ENCODE measurements at places on chromosomes 1 and 21.
A peak's percentile ranks its signal among the peaks of the same experiment; 100 is the strongest.

DNA sequence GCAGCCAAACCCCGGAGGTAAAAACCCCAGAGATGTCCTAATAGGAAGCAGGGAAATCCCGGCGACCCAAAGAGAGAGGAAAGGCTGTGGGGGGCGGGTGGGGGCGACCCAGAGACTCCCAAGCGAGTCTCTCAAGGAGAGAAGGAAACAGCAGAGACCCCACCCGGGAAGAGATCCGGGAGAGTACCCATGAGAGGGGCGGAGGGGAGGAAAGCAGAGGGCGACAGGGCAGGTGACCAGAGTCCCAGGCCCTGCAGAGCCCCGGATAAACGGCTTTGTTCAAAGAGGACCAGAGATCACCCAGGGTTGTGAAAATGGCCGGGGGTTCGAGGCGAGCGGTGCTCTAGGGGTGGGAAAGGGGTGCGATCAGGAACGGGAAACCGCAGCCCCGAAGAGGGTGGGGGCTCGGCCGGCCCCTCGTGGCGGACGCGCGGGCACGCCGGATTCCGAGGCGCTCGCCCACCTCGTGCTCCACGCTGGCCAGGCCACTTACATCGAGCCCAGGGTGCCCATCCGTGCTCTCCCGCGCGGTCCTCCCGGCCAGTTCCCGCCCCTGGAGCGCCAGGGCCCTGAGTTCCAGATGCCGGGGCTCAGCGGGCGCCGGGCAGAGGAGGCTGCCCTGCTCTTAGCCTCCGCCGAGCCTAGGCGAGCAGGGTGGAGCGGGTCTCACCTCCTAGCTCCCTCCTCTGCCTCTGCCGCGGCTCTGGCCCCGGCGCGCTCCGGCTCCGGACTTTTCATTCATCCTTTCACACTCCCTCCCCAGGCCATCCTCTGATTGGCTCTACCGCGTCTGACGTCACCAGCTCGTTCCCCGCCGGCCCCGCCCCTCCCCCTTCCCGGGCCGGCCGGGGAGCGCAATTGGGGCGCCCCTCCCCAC lies 52.3 kb downstream of the RHBG start:
- peak; percentile 94 for DNase-seq

GRCh38 chr1:172790245-172790644 lies 131.3 kb downstream of the FASLG start:
- no peak for DNase-seq

- peak; percentile 73 for DNase-seq
Measured at GRCh38 chr1:206766251-206766856, 4.2 kb upstream of the IL19 start.

GRCh38 chr21:25577424-25578055 lies 29.7 kb downstream of the MRPL39 start:
- DNase-seq: no peak

DNA sequence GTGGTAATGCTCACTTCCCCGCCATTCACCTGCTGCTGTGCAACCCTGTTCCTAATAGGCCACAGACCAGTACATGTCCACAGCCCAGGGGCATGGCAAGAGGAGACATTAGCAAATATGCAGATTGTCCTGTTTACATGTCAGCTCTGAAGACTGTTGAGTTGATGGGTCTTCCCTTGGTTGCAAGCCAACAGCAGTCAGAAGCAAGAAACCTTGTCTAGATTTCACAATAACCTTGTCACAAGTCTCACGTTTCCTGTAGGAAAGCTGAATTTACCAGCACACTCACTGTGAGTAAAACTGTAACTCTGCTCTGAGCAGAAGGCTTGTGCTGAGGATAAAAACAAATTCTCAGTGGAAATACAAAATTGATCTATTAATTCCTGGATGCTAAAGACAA lies 195.1 kb downstream of the HLX start:
- DNase-seq: no peak

- peak; percentile 77 for DNase-seq
Measured at GRCh38 chr1:31663622-31664452, 19.2 kb upstream of the PEF1 start.

GRCh38 chr1:67169496-67169895 lies 3.2 kb downstream of the IL23R start:
- no peak for DNase-seq

- DNase-seq: no peak
Measured at GRCh38 chr1:156578055-156578454, 1.5 kb upstream of the TTC24 start.

DNA sequence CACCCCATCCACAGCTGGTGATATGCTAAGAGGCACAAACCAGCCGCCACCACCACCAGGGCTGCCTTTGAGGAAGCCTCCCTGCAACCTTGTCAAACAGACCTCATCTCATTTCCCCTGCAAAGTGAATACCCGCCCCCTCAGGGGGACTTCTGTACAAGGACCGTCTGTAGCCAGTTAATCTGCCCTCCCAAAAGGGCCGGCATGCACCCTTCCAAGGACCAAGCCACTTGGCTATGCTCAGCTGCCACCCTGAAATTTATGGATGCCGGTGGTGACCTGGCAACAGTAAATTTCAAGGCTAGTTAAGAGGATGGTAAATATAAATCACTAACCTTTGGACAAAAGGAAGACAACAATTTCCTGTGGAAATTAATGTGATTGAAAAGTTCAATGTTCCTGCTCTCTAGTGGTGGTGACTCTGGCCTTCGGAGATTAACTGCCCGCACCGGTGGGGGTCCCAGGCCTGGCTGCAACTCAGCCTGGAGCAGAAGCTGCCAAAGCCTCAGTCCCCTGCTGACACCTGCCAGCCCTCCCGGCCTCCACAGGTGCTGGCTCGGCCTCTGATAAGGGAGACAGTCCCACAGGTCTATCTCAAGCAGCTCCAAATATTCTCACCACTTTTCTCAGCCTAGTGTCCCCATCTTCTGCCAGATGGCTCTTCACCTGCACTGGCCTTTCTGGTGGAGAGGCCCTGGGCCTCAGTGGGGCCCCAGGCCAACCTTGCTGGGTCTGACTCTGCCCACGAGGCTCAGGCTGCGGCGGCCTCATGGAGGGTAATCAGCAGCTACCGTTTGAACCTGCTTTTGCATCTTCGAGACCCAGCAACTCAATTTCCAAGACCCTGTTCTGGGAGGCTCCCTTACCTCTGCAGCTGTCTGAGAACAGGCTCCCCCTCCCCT lies 12.2 kb downstream of the TMEM53 start:
- DNase-seq: no peak

GRCh38 chr1:115251856-115252255 lies 86.2 kb downstream of the NGF start:
- peak; percentile 50 for DNase-seq

GRCh38 chr1:150545486-150546032 lies 3.6 kb upstream of the ADAMTSL4 start:
- DNase-seq: no peak

DNA sequence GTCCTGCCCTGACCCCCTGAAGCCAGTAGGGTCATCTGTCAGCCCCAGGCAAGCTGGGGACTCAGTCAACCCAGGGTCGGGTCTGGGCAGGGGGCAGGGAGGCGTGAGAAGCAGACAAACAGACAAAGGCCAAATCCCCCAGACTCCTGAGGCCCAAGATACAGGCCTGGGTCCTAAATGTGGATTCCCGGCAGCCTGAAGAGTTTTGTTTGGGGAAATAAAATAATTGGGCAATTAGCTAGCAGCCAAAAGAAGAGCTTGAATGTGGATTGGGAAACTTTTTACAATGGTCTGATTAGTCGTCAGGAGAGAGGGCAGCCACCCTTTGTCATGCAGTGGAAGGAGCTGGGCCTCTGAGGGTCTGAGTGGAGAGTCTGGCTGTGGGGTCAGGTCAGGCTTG lies 4.5 kb upstream of the LEFTY2 start:
- no peak for DNase-seq

DNA sequence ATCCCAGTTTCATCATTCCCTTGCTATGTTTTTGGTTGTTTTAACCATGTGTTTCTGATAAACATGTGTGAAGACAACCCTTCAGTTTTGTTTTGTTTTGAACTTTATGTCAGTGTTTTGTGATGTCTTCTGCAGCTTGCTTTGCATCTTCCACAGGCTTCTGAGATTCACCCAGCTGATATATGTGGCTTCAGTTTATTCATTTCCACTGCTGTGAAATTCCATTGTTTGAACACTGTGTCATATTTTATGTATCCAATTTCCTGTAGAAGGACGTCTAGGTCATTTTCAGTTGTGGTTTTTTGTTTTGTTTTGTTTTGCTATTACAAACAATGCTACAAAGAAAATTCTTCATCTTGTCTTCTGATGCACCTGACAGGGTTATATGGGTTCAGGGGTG lies 27.2 kb upstream of the SLC26A9 start:
- no peak for DNase-seq

DNA sequence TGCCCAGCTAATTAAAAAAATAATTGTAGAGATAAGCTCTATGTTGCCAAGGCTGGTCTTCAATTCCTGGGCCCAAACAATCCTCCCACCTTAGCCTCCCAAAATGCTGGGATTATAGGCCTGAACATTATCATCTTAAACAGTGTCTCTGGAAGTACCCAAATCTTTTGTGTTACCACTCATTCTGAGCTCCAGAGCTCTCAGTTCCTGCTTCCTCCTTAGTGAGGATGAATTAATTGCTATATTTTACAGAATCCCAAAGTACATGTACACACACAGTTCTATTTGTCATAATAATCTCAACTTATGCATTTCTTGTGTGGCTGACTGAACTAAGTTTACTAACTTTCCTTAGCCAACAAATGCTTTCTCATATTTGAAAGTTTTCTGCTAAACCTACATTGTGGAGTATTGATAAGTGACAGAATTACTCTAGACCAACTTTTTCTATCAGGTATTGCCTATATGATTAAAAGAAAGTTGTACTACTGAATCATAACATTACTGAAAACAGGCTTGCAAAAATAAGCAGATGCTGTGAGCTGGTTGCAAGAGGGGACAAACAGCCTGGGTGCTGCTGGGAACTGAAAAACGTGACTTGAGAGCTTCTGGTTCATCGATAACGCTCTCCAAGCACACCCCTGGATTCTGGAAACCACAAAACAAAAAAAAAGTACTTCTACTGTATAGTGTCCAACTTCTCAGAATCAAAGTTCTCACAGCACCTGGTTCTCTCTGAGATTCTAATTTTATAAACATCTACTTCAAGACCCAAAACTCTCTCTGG lies 15.3 kb downstream of the VAV3 start:
- no peak for DNase-seq

DNA sequence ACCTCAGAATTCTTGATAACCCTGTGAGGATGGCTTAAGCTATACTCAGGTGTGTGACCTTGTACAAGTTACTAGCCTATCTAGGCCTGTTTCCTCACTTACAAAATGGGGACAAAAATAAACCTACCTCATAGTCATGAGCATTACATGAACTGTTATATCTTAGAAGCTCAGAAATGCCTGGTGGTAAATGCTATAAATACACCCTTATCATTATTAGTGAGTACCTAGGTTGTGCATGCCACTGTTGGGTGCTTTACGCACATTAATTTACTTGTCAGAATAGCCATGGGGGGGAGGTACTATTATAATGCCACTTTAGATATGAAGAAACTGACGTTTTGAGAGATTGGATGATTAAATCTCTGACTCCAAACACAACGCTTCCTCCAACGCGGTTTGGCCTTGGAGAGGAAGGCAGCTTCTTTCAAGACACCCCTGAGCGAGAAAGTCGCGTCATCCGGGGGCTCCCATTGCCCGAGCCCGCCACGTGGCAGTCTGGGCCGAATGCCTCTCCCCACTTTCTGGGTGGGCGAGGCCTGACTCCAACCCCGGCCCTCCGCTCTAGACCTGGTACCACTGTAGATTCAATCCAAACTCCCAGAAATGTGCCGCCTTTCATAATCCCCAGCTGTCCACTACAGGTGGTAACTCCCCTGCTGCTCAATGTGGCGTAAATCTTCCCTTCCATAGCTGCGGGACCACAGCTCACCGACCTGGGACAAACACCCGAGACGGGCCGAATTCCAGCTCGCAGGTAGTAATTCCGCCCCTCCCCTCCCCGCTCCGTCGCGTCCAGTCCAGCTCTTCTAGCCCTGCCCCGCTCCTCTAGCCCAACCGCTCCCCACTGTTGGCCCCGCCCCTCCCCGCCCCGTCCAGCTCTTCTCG lies 771 bp upstream of the RAD54L start:
- DNase-seq: peak; percentile 44

- DNase-seq: no peak
Measured at GRCh38 chr1:185348296-185348695, 31.3 kb upstream of the IVNS1ABP start.

GRCh38 chr1:163668472-163668871 lies 346.7 kb downstream of the NUF2 start:
- DNase-seq: no peak

- no peak for DNase-seq
Measured at GRCh38 chr1:56453417-56454078, 125.8 kb downstream of the PLPP3 start.

DNA sequence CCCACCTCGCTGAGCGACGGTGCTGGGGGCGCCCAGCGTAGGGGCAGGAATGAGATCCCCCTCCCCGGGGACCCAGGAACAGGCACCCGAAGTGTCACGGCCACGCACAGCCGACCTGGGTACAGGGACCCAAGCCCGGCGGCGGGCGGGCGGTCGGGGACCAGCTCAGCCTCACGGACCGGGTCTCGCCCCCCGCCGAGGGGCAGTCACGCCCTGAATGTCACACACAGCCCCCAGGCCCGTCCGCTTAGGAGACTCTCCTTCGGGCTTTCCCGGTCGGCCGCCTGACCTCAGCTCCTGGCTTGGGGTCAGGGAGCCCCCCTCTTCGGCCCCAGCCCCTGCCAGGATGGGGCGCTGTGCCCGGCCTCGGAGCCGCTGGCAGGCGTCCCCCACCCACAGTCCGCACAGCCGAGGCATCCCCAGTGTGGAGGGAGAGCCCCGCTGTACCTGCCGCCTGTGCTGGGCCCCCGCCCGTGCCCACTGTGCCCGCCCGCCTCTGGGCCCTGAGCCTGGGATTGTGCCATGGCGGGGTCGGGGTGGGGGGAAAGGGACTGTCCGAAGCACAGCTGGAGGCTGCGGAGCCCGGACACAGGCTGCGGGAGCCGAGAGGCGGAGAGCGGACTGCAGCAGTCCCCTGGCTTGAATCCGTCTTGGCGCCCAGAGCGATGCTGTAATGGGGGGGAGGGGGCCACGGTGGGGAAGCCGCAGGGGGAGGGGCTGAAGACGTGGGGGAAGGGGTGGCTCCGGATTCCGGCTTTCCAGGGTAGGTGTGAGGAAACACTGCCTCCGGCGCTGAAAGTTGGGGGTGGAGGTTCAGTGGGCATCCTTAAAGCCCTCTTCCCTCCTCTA lies 627 bp upstream of the DLGAP3 start:
- DNase-seq: no peak

GRCh38 chr1:42756956-42757891 lies 9.6 kb downstream of the P3H1 start:
- DNase-seq: peak; percentile 78

All from urothelium cell line (cell line).